Stimulated activated CD8-positive, alpha-beta memory T cell treated with anti-CD3 and anti-CD28 coated beads, Interleukin-4, amount 100 ng/mL, for 48 hours (primary cell): ENCODE measurements at places on chromosomes 3 and 15.

DNA sequence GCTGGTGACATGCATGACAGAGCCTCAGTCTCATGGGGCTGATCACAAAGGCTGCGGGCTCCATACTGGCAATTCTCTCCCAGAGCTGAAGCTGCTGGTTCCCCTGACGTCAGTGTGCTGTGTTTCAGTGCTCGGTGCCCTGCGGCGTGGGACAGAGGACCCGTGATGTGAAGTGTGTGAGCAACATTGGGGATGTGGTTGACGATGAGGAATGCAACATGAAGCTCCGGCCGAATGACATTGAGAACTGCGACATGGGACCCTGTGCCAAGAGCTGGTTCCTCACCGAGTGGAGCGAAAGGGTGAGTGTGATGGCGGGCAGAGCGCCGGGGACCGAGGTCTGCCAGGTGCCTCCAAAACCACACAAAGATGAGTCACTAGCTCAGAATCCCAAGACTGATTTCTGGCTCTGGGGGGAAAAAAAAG is 62.0 kb upstream of the NR2E3 start:
- DNase-seq: no peak

DNA sequence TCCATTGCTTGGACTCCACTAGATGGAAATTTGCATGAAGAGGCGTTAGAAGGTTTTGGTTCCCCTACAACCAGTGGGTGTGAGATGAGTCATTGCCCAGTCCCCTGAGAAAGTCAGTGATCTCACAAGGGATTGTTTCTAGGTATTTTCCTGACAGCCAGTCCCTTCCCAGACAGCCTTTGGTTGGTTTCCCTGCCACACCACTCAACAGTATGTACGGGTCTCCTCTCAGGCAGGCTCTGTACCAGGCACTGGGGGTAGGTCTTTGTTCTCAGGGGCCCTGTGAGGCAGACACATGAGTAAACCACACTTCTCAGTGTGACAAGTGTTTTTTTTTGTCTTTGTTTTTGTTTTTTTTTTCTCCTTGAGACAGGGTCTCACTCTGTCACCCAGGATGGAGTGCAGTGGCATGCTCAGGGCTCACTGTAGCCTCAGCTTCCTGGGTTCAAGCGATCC is 4.0 kb downstream of the LAMP3 start:
- peak; percentile 62 for DNase-seq

- no peak for DNase-seq
Observed at GRCh38 chr3:177169936-177170722, 27.2 kb downstream of the TBL1XR1 start.

DNA sequence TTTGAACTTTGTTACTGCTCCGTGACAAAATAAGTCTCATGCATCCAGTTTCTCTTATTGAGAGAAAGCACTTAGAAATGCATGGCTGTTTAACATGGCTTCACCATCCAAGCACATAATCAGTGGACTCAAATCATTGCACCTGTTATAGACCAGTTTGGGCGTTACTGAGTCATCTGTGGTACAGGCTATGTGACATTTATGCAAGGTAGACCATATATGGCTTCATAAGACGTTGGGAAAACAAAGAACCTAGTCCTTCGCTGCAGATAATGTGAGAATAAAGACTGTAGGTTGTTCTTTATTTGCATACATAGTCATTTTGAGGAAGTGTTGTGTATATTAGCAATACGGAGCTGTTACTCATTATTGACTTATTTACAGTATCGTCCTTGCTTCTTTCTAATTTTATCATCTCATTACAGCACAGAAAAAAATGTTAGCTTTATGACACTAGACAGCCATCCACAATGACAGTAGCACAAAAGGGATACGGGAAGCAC is 374.7 kb downstream of the IL5RA start:
- no peak for DNase-seq

DNA sequence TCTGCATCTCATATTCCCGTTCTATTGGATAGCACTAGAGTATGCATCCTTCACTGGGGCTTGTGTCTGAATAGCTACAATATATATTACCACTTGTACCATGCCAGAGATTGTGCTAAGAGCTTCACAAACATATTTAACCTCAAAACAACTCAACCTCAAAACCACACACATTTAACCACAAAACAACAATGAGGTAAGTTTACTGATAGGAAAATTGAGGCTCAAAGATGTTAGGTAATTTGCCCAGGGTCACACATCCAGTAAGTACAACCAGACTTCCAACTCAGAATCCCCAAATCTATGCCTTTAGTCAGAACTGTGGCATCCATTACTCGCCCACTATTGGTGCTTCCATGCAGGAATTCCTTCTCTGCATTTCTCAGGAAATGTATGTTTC is 220.0 kb downstream of the FAM43A start:
- no peak for DNase-seq
